ENCODE measurements at places on chromosomes 7 and 10. TPM values are rescaled to one million over a fixed set of nuclear protein-coding genes. Genes with fewer than 3 reads are reported as not detected.

DNA sequence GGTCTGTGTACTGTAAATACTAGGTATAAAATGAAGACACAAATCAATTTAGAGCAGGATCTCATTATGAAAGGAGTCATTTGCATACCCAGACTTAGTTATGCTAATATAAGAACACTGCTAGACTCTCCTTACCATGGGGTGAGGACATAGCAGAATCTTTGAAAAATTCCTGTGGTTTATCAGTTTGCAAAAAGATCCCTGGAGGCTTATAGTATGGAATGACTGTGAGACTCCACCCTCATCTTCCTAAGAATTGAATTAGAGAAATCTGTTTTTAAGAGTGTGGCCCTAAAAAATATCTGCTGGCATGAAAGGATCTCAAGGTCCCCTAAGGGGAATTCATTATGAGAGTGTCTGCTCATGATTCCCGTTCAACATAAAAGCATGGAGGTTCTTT lies 63.2 kb downstream of the WNT2 start:
- H3K27me3 ChIP-seq: no peaks in the 10 kb centered on the region
- no peaks in the 10 kb centered on the region for H3K36me3 ChIP-seq
- no peak overlapping the region for H3K4me3 ChIP-seq
- H3K27ac ChIP-seq: no peak overlapping the region

- no peaks in the 10 kb centered on the region for H3K4me1 ChIP-seq
- H3K27ac ChIP-seq: no peak overlapping the region
- H3K36me3 ChIP-seq: no peaks in the 10 kb centered on the region
Observed at GRCh38 chr7:106793015-106793975, 71.8 kb upstream of the PIK3CG start.

DNA sequence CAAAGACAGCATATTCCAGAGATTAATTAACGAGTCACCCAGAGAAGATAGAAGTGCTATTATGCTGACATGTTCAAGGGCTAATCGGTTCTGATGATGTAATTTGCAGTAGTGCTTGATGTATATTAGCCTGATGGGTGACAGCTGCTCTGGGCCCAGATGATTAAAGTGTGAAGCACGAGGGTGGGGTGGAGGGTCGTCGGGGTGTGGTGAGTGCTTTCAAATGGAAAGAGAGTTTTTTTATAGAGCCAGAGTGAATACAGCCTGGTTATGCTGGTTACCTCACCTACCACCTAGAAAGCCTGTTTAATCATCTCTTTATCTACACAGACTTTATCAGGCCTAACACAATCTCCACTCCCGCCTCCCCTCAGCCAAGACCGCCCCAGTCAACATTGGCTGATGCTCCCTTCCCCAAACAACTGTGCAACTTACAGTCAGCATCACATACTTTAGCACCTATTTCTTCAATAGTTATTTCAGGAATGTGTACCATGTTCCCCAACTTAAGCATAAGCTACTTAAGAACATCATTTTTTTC lies 11.5 kb upstream of the STN1 start:
- H3K27me3 ChIP-seq: no peaks in the 10 kb centered on the region
- no peak overlapping the region for H3K27ac ChIP-seq
- no peaks in the 10 kb centered on the region for H3K4me1 ChIP-seq

The SEMA3E gene
- 0.38 TPM for polyA plus RNA-seq

GRCh38 chr10:88857831-88858230 lies 6.2 kb upstream of the ANKRD22 start:
- no peak for DNase-seq
- H3K4me3 ChIP-seq: no peak overlapping the region
- H3K36me3 ChIP-seq: no peaks in the 10 kb centered on the region
- H3K4me1 ChIP-seq: no peaks in the 10 kb centered on the region
- no peak overlapping the region for H3K27ac ChIP-seq

DNA sequence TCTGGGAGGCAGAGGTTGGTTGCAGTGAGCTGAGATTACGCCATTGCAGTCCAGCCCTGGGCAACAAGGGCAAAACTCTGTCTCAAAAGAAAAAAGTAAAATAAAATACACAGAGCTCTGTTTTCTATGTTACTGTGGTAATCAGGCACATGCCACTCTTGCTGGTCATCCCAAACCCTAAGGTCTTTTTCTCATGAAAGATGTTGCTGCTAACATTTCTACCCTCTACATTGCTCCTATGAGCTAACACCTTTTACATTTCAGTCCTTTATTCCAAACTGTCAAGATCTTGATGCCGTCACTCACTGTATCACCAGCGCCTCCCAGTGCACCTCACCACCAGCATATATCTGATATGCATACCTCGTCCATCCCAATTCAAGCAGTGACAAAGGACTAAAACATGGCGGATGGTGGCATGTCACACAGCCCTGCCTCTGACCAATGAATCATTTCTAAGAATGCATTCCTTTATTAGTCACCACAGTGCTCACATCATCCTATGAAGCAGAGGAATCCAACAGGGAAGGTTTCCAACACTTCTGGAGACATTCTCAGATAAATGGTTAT lies 4.3 kb downstream of the DAGLB start:
- no peak overlapping the region for H3K27ac ChIP-seq
- H3K4me3 ChIP-seq: no peak overlapping the region
- no peaks in the 10 kb centered on the region for H3K4me1 ChIP-seq
- no peak for DNase-seq
- H3K36me3 ChIP-seq: no peaks in the 10 kb centered on the region

DNA sequence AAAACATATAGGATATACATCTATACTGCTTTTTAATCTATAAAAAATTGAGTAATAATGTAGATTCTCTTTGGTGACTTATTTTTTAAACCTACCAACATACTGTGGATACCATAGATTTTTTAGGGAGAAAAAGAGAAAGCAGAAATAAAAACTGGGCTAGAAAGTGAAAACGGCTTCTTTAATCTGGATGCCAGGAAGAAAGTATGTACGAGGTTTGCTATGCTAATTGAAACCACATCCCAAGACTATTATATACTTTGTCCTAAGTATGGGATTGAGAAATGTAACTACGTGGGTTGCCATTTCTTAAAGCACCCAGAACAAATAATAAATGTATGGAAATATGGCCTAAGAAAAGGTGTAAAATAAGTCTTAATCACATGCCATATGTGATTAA lies 129.0 kb upstream of the NFE2L3 start:
- no peaks in the 10 kb centered on the region for H3K27me3 ChIP-seq
- H3K36me3 ChIP-seq: no peaks in the 10 kb centered on the region
- no peaks in the 10 kb centered on the region for H3K4me1 ChIP-seq
- DNase-seq: no peak
- H3K27ac ChIP-seq: no peak overlapping the region

DNA sequence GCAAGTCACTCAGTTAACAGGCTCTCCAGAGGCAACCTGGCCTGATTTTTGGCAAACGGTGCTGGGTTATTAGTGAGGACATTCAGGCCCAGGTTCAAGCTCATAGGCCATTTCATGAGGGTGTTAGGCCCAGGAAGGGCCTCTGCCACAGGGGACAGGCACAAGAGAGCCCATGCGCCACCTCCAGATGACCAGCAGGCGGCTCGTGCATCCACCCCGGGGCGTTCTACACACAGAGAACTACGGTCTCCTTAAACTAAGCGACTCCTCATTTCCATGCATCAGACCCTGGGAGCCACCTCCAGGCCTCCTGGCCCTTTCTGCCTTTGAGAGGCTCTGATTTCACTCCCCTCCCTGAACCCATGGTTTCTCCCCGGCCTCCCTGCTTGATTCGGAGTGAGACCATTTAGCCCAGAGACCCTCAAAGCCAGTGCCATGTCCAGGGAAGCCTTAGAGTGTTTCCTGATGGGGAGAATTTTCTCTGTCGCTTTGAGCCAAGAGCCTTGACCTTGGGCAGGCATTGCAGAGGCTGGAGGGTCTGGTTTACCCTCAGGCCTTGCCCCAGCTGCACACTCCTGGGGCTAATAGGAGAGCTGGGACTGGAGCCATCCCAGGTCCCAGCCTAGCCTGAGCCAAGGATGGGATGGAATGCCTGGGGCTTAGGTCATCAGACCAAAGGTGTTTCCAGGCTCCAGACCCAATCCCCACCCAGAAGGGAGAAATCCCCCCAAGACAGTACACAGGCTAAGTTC lies 188.0 kb downstream of the GRID1 start:
- DNase-seq: peak; percentile 57
- H3K27ac ChIP-seq: no peak overlapping the region
- H3K27me3 ChIP-seq: no peaks in the 10 kb centered on the region
- H3K4me1 ChIP-seq: no peaks in the 10 kb centered on the region
- H3K4me3 ChIP-seq: no peak overlapping the region

The OR2A1 gene
- 0.59 TPM for polyA plus RNA-seq

The TUBB8 gene
- not detected for polyA plus RNA-seq

- DNase-seq: no peak
- H3K27ac ChIP-seq: no peak overlapping the region
- no peaks in the 10 kb centered on the region for H3K36me3 ChIP-seq
- no peaks in the 10 kb centered on the region for H3K4me1 ChIP-seq
Observed at GRCh38 chr10:124654686-124655085, 89.5 kb downstream of the FAM53B start.

The SFXN2 gene
- polyA plus RNA-seq: 3.5 TPM

The MEST gene
- 2.7 TPM for polyA plus RNA-seq

DNA sequence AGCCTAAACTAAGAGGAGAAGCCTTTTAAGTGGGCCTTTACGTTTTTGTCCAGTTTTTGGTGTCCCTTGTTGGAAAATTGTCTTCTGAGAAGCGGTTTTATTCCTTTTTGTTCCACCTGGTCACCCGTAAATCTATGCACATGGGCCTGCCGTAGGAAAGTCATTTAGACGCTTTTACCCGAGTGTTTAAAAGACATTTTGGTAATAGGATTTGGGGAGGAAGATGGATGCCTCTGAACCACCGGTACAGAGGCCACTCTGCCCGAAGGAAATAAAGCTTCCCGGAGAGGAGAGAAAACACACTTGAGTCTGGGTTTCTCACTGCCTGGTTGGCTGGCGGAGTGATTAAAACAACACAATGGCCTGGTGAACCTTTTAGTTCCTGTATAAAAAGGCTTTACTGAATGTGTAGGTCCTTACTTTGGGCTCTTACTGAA lies 760 bp downstream of the THNSL1 start:
- peak overlapping the region; percentile 78 for H3K27ac ChIP-seq
- peak overlapping the region; percentile 44 for H3K4me3 ChIP-seq
- DNase-seq: no peak
- no peaks in the 10 kb centered on the region for H3K36me3 ChIP-seq

GRCh38 chr10:89001024-89001728 lies 10.6 kb downstream of the FAS start:
- H3K27me3 ChIP-seq: no peaks in the 10 kb centered on the region
- H3K27ac ChIP-seq: no peak overlapping the region
- no peaks in the 10 kb centered on the region for H3K4me1 ChIP-seq

GRCh38 chr7:83684928-83685327 lies 36.0 kb upstream of the SEMA3E start:
- H3K27me3 ChIP-seq: no peaks in the 10 kb centered on the region
- no peak for DNase-seq
- no peak overlapping the region for H3K27ac ChIP-seq
- no peaks in the 10 kb centered on the region for H3K36me3 ChIP-seq

DNA sequence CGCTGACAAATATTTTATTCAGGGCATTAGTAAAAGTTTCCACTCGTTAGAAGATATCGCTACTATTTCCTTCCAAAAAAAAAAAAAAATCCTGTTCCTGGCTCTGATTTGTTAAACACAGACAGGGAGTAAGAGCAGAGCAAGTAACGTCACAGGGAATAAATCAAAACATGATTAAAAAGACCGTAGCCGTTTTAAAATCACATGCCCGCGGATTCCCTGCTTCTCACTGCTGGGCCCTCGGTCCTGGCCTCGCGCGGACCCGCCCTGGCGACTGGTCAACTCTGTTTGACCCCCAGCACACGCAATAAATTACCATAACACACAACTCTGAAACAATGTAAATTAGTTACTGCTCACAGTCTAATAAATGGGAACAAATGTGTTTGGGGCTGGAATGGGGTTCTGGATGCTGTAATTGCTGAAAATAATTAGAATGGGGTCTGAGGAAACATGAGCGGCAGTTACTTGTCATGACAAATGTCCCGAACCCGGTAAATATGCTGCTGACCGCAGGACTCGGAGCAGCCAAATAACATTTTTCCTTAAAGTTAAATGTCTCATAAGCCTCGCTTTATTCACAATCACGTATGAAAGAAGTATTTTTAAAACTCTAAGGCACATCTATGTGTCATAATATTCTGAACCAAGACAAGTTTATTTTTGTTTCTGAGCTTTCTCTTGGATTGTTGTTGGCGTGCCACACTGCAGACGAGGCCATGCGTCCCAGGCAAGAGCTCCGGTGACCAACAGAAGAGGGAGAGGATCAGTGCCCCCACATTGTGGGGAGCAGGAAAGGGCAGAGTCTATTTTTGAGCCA lies 17.9 kb downstream of the EBF3 start:
- H3K27ac ChIP-seq: no peak overlapping the region
- DNase-seq: peak; percentile 83
- no peak overlapping the region for H3K4me3 ChIP-seq

DNA sequence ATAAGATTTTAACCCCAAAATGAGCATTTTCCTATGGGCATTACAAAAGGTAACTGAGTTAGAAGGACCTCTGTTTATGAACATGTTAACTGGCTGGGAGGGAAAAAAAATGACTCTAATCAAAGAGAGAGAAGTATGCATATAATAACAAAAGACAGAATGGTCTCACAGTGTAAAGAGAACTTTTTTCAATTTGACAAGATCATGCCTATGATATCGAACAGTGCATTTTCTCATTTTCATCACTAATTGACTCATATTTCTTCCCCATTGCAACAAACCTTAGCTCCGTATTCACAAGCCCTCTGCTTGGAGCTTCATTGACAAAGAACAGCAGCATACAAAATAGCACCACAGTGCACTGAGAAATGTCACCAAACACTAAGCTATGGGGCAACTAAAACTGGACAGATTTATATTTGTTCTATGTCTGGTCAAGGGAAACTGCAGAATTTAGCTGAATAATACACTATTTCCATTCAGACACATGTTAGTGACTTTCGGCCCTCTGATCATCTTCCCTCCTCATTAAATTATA lies 45.6 kb downstream of the SMURF1 start:
- H3K36me3 ChIP-seq: no peaks in the 10 kb centered on the region
- no peaks in the 10 kb centered on the region for H3K27me3 ChIP-seq
- H3K4me1 ChIP-seq: peaks cover 4% of the 10 kb centered on the region
- peak overlapping the region; percentile 75 for H3K27ac ChIP-seq
- DNase-seq: no peak
- H3K4me3 ChIP-seq: no peak overlapping the region

The PDZD7 gene
- polyA plus RNA-seq: 0.97 TPM

Measured in aorta (tissue), 5 donors.